ENCODE measurements at places on chromosomes 12 and 14.

GRCh38 chr12:46131732-46132469 lies 136.9 kb downstream of the SLC38A1 start:
- DNase-seq, result no peak

GRCh38 chr12:93541578-93542225 lies 30.8 kb upstream of the SOCS2 start:
- no peak for DNase-seq

GRCh38 chr14:104473649-104474494 lies 105.7 kb upstream of the C14orf180 start:
- DNase-seq, result no peak

GRCh38 chr12:83092606-83093005 lies 405.9 kb downstream of the TMTC2 start:
- no peak for DNase-seq

GRCh38 chr12:6352193-6353173 lies 10.6 kb upstream of the TNFRSF1A start:
- DNase-seq, result no peak

GRCh38 chr12:39459027-39459434 lies 16.1 kb upstream of the KIF21A start:
- DNase-seq, result no peak

DNA sequence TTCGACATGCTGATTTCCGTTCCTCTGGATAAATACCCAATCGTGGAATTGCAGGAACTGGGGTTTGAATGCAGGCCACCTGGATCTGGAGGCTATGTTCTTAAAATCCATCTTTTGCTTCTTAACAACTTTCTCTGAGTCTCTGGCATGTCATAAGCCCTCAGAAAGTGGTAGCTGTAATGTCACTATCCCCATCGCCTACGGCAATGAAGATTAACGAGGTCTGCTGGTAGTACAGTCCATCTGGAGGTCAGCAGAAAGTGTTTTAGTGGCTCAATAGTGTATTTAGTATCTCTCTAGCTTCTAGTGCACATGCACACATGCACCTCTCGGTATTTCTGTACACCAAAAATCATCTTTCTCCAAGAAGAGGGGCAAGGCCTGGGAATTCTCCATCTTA lies 130.3 kb upstream of the NOS1 start:
- no peak for DNase-seq

DNA sequence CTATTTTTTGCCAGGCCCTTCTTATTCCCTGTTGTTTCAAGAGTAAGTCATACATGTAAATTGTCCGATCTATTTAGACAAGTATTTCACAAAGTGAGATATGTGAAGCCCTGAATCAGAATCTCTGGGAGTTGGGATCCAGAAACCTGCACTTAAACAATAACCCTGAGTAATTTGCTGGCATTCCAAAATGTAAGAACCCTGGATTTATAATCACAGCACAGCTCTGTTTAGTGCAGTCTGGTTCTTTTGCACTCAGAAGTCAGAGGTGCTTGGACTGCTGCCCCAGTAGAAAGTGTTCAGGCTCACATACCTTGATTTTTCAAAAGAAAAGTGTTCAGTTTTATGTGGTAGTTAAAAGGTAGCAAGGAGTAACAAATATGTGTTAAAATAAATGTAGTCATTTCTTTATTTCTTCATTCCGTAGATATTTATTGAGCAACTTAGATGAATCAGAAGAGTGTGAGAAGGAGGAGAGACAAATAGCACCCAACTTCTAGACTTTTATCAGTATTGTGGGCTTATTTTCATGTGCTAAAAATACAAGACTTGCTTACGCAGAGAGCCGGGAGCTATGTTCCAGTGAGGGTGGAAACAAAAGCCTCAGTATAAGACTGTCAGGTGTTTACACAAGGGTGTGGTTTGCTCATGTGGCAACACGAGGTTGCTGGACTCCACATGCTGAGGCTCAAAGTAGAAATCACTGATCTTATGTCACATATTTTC lies 70.1 kb downstream of the SYNE2 start:
- DNase-seq, result no peak
